Activated CD4-positive, alpha-beta T cell treated with anti-CD3 and anti-CD28 coated beads, Interleukin-2, amount 50 U/mL, for 16 hours (primary cell): ENCODE measurements at places on chromosomes 6 and 20.

DNA sequence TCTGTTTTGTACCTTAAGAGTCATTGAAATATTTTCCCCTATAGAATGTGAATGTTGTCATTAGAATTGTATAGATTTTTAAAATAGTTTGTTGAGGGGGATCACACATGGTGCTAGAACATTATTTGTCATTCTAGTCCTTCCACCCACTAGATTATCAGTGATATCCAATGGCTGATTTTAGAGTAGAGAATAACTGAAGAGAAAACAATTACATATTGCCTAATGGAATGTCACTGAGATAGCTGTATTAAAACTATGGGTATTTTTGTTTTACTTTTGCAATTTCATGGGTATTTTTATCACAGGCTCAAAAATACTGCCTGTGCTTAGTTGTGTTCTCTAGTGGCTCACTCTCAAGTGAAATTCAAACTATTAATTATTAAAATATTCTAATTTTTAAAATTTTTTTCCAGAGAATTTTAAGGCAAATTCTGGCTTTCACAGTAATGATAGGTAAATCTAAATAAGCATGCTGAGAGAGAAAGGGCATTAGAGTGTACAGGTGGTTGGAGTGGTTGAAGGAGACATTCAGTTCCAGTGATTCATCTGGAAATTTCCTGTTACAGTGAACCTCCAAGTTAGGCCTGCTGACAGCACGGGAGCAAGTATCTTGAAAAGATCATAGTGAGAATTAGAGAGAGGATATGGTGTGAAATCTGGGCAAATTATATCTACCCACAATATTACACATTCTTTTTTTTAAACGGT lies 399.6 kb downstream of the NKAIN2 start:
- DNase-seq, result no peak

DNA sequence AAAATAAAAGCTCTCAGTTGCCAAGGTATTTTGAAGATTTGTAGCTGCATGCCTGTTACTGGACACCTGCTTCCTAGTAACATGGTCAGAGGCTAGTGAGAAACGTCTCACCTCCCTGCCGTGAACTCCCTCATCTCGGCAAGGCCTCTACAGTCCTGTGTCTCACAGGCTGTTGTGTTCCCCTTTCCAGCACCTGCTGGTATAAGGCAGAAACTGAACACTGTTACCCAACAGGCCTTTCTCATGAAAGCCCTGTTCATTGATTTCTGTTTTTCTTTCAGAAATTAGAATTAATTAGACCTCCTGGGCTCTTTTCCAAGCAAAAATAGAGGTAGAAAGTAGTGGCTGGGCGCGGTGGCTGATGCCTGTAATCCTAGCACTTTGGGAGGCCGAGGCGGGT lies 17.6 kb upstream of the SRSF3 start:
- DNase-seq, result no peak

GRCh38 chr20:18063676-18064075 lies 6.0 kb upstream of the OVOL2 start:
- no peak for DNase-seq

DNA sequence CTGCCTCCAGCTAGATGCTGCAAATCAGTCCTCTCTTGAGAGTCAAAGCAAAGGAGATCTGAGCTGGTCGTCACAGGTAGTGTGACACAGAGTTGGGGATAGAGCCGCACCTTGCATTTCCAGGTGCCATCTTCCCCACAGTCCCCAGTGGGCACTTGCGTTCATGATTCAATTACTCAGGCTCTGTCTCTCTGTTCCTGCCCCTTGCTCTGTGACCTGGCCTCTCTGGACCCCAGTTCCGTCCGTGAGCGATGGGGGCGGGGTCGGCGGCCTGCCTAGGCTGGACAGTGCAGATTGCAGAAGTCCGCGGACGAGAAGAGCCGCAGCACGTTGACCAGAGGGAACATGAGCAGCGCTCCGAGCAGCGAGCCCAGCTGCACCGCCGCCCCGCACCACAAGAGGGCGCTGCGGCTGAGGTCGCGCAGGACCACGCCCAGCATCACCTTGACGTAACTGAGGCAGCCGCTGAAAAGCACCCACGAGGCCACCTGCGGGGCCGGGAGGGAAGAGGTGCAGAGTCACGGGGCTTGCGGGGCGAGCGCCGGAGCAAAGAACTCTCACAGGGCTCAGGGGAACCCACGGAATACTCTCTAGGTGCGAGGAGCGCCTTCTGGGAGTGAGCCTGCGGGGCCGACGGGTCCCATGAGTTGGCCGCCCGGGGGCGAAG lies 7.4 kb downstream of the SLC52A3 start:
- DNase-seq, result peak; percentile 54

DNA sequence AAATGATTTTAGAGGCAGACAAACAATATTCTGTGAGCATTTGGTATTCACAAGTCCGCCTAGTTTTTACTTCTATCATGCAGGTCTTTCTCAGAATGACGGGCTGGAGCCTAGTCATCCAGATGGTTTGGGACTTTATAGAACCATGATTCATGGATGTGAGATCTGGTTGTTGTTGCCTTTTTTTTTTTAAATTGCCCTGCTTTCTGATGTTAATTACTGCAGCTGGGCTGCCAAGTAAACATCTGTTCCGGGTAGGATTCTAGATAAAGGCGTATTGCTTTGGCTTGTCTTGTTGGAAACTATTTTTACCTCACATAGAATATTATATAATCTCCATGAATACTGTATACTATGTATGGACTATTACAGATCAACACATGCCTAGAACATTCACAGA lies 58.1 kb downstream of the RNF217 start:
- DNase-seq, result no peak

DNA sequence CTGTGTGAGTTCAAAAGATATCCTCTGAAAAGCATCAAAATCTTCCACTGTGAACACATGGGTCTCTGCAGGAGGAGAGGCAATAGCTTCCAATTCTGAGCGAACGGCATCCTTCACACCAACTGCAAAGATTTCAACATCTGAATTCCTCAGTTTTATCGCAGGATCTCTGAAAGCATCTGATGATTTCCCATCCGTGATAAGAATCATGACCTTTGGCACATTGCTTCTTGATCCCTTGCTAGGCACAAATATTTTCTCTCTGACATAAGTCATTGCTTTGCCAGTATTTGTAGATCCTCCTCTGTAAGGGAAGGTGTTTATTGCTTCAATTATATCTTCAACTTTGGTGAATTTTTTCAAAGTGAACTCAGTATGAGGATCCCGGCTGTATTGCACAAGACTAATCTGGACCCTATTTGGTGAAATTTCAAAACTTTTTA lies 22.7 kb downstream of the COL12A1 start:
- DNase-seq, result no peak

DNA sequence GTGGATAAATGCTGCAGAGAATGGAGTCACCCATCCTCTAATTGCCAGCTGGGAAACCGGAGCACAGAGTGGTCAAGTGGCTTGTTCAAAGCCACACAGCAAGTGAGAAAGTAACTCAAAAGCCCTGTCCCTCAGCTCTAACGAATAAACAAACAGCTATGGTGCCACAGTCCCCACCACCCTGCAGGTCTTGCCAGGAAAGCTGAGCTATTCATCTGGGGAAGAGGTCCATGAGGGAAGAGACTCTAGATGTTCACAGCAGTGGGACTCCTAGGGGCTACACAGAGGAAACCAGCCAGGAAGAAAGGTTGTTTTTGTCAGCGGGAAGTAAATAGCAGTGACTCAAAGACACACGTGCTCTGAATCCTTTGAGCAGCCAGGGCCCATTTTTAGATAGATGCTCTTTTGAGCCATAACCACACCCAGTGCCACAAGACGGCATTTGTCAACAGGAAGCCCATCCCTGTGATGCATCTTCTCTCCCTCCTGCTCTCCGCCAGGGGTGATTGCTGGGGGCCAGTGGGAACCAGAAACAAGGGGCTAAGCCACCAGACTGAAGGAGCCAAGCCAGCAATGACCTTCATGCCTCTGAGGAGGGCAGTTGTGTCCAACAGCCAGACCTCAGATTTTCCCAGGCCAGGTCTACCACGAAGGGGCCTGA lies 32.4 kb upstream of the TCP11 start:
- no peak for DNase-seq

- DNase-seq, result no peak
Observed at GRCh38 chr6:127366282-127367022, 23.0 kb upstream of the ECHDC1 start.

DNA sequence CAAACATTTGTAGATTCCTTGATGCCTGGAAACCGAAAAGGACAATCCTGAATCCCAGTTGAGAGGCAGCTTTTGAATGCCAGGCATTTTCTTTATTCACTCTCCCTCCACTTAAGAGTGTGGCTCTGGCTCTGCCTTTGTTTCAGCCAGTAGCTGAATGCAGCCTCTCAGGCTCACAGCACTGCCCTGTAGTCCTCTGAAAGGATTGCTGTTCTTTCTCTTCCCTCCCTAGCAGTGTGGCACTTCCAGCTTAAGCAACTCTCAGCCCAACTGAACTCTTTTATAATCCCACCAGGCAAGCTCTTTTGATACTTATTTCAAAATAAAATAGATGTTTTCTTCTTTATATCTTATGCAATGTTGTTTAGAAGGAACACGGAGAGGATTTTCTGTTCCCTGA lies 415.6 kb downstream of the GJA1 start:
- no peak for DNase-seq

- DNase-seq, result no peak
Observed at GRCh38 chr6:138035070-138035469, 72.1 kb downstream of the PERP start.

DNA sequence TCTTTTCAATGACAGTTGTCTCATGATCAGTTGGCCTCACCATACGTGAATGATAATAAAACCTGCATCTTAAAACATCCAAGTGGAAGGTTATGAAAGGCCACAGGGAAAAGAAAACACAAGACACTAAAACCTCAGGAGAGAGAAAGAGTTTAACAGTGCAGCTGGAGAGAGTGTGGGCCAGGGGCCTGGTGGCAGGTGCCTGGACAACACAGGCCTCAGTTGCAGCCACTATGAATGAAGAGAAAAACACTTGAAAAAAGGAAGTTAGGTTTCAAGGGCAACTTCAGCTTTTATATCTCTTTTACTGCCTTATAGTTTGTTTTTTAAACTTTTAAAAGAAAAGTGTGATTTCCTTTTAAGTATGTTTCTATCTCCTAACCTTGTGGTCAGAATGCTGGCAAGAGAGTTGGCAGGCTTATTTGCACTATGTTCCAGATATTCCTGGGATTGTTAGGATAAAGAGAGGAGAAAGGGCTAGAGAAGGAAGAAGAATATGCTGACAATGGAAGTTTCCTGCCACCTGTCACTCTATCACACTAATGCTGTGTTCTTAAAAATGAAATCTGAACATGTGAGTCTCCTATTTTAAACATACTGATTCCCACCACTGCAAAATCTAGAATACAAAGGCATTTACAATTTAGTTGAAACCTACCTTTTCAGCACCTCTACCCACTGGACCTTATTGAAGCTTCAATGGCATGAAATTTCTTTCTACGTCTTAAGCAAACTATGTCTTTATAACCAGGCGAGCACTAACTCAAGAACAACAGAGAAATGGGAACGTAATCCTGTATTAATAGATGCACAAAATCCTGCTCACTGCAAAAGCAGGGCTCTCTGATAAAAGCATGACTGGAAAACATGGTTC lies 222.4 kb downstream of the CD83 start:
- DNase-seq, result no peak
